ENCODE measurements at places on chromosomes 16 and 17.

GRCh38 chr16:15552507-15552906, 90.4 kb downstream of the MARF1 start:
- DNase-seq = peak; percentile 71

DNA sequence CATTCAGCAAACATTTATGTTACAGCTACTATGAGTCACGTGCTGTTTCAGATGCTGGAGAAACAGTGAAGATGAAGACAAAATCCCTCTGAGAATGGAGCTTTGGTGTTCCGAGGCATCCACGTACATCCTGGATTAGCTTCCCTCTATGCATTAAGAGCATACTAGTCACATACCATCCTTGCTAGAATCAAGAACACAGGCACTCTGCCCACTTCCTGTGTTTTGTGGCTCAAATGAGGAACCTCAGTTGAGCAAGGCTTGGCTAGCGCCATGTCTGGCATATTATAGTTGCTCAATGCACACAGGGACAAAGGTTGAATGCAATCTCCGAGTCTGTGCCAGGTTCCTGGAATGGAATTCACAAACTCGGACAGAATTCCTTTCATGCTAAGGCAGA, 297.5 kb downstream of the XYLT1 start:
- no peak for DNase-seq

GRCh38 chr17:77923776-77924513, 34.6 kb upstream of the TNRC6C start:
- DNase-seq = no peak

GRCh38 chr16:68724797-68725196, 12.3 kb upstream of the CDH1 start:
- no peak for DNase-seq

- DNase-seq = no peak
Measured at GRCh38 chr16:86289907-86290306, 220.4 kb upstream of the FOXF1 start.

- no peak for DNase-seq
Measured at GRCh38 chr17:63702721-63703015, 2.7 kb upstream of the LIMD2 start.

DNA sequence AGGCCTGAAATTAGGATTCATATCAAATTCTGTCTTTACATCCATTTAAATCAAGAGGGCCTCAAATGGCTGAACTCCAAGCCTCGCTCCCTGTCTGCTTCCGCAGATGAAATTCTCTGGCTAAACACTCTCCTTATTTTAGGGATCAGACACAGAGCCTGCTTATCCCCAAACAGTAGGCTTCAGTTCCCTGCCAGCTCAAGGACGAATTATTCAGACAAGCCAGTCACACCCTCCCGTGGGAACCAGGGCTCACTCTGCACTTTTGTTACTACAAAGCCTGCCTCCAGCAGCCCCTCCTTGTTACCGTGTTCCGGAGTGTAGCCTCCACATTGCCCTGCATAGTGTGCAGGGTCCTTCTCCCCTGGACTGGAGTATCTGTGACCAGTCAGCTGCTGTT, 46.6 kb upstream of the LCMT1 start:
- DNase-seq = no peak

DNA sequence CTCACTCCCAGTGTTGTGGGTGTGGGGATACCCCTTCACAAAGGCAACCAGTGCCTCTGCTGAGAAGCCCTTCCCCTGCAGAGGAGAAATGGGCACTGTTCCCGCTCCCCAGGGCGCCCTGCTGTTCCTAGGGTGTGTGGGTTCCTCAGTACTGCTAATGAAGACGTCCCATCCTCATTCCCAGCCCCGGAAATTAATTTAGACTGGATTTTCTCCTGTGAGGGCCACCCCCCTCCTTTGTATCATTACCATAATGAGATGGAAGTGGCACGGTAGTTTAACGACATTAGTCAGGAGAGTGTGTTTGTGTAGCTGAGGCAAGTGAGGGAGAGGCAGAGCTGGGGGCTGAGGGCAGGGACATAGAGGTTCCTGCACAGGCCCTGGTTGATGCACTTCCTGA, 53.2 kb downstream of the PIPOX start:
- no peak for DNase-seq

DNA sequence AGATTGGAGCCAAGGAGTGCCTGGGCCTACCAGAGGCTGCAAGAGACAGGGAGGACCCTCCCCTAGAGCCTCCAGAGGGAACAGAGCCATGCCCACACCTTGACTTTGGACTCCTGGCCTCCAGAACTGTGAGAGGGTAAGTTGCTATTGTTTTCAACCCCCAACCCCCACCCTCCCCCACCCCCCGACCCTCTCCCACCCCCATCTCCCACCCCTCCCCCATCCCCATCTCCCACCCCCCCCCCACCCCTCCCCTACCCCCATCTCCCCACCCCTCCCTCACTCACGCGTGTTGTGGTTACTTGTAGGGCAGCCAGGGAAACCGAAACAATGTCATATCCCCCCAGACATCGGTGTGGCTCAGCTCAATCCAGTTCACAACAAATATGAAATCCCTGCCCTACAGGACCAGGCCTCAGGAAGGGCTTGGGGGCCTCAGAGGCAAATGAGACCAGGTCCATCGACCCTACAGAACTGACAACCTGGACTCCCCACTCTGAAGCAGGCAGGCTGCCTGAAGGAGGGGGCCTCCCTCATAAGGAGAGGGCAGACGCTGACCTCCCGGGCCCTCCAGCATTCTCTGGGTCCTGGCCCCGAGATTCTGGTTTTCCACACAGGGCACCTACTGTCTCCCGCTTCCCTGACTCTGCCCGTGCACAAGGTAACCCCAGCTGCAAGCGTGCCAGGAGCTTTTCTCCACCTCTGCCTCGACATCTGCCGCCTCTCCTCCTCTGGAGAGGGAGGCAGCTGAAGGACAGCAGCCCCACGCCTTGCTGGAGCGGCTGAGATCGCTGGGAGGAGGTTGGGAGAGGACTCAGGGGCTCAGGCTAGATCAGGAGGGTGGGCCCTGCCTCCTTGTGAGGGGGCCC, 3.0 kb upstream of the ZCCHC14 start:
- DNase-seq = no peak

DNA sequence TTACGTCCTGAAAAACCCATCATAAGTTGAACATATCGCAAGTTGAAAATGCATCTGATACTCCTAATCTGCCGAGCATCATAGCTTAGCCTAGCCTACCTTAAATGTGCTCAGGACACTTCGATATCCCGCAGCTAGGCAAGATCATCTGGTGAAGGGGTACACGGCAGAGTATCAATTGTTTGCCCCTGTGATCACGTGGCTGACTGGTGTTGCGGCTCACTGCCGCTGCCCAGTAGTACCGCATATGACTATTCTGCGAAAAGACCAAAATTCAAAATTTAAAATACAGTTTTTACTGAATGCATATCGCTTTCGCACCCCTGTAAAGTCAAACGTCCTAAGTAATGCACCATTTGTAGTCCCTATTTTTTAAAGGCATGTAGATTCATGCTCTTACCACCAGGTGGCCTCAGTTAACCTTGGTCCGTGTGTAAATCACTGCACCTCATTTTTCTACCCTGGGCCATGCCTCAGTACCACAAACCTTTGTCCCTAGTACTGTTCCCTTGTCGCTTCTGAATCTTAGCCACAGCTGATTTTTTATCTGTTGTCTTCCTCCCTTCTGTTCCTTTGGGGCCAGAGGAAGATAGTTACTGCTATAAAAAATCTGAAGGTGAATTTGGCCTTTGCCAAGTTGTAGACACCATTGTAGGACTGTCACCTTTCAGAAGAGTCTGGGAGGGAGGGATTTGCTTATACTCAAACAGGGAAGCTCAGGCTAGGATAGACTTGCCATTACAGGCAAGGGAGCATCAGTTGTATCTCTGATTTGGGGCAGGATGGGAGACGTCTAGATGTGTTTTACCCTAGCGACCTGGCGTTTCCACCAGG, 34.4 kb downstream of the WWP2 start:
- DNase-seq = peak; percentile 39

DNA sequence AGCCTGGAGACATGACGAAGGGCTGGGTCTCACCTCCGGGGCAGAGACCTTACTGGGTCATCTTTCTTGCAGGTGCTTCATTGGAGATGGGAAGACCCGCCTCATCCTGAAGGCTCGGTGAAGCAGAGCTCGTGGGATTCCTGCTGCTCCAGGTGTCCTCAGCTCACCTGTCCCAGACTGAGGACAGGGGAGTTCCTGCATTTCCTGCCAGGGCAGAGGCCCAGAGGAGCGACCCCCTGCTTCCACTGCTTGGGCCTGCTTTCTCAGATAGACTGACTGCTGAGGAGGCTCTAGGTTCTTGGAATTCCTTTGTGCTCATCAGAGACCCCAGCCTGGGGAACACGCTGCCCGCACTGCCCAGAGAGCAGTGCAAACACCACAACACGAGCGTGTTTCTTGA, 11.6 kb downstream of the AQP8 start:
- DNase-seq = no peak

All from cerebellar nuclear complex (tissue), 1 donor.